ENCODE measurements at places on chromosomes 1 and 21.

- DNase-seq: peak; percentile 85
Measured at GRCh38 chr1:32695098-32695904, 7.3 kb downstream of the SYNC start.

- DNase-seq: no peak
Measured at GRCh38 chr1:24905355-24905978, 24.6 kb downstream of the RUNX3 start.

DNA sequence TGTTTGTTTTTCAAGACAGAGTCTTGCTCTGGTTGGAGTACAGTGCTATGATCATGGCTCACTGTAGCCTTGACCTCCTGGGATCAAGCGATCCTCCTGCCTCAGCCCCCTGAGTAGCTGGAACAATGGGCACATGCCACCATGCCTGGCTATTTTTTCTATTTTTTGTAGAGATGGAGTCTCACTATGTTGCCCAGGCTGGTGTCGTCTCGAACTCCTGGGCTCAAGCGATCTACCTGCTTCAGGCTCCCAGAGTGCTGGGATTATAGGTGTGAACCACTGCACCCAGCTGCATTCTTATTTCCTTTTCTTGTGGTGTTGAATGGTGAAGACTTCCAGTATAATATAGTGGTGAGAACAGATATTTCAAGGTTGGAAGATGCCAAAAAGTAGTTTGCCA, 28.0 kb downstream of the B3GALT5 start:
- no peak for DNase-seq

DNA sequence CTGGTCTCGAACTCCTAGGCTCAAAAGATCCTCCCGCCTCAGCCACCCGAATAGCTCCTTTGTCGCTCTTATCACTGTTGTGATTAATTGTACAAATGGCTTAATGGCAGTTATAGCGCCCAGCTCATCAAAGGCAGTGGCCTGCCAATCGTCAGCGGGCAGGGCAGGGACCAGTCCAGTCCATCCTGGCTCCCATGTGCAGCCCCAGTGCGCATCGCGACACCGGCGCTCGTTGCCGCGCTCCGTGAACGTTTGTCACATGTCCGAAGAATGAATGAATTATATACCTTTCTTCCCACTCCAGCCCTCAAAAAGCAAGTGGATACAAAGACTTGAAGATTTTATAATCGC, 18.4 kb downstream of the MTX1 start:
- peak; percentile 77 for DNase-seq

DNA sequence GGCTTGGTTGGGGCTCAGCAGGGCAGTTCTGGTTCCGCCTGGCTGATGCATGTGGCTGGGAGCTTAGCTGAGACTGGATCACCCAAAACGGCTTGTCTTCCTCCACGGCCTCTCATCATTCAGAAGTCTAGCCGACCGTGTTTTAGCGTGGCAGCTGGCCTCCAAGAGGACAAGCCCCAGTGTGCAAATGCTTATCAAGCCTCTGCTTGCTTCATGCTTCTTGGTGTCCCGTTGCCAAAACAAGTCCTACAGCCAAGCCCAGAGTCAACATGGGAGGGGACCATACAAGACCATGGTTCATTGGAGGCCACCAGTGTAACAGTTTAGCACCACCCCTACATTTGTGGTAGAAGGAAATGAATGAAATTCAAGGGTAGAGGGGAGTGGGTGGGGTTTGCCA, 10.5 kb upstream of the KDF1 start:
- DNase-seq: no peak
